ENCODE measurements at places on chromosomes 5 and 9.

GRCh38 chr5:23014825-23015224 is 161.7 kb upstream of the CDH12 start:
- no peak for DNase-seq

DNA sequence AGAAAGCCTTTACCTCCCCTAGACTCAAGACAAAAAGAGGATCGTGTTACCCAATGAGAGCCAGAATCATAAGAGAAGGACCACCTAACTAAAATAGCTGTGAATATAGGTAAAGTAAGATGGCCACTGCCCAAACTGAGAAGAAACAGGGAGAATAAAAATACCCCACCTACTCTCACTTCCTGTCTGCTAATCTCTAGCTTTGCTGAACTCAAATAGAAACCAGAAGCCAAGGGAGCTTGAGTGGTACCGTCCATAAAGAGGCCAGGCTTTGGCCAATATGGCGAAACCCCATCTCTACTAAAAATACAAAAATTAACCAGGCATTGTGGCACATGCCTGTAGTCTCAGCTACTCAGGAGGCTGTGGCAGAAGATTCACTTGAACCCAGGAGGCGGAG is 123.0 kb upstream of the FST start:
- DNase-seq = no peak

GRCh38 chr5:43192558-43193180 is 644 bp downstream of the NIM1K start:
- peak; percentile 10 for DNase-seq

- no peak for DNase-seq
Measured at GRCh38 chr5:122358372-122358979, 46.4 kb downstream of the SNCAIP start.

GRCh38 chr5:37717613-37718431 is 122.0 kb downstream of the GDNF start:
- DNase-seq = no peak

- DNase-seq = no peak
Measured at GRCh38 chr9:114037249-114037648, 40.9 kb downstream of the AMBP start.

- no peak for DNase-seq
Measured at GRCh38 chr9:72440992-72441847, 76.2 kb upstream of the ZFAND5 start.

GRCh38 chr5:147430628-147431027 is 79.2 kb downstream of the DPYSL3 start:
- no peak for DNase-seq

DNA sequence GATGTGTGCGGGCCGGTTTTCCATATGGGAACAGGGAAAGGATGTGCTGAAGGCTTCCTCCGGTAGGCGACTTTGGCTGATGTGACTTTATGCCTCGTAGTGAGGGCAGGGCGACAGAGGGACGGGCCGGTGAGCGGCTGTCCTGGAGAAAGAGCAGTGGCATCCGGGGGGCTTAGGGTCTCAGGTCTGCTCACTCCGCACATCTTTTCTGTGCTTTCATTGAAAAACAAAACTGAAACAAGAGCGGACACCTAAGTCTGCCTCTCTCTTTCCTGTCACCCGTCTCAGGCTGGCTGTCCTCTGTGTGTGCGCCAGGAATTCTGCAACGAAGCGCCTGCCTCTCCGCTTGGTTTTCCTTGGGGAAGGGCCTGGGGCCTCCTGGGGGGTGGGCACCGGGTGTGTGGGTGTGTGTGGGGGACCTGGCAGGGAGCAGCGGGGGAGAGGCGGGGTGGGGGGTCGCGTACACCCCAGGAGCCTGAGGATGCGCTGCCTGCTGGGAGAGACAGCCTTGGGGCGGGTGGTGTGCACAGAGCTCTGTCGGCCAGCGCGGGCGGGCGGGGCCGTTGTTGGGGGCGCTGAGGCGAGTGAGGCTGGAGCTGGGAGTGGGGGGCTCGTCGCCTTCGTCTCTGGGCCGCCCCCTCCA is 580 bp upstream of the PRRX2 start:
- DNase-seq = no peak

GRCh38 chr9:73154722-73155121 is 3.1 kb downstream of the ANXA1 start:
- no peak for DNase-seq

DNA sequence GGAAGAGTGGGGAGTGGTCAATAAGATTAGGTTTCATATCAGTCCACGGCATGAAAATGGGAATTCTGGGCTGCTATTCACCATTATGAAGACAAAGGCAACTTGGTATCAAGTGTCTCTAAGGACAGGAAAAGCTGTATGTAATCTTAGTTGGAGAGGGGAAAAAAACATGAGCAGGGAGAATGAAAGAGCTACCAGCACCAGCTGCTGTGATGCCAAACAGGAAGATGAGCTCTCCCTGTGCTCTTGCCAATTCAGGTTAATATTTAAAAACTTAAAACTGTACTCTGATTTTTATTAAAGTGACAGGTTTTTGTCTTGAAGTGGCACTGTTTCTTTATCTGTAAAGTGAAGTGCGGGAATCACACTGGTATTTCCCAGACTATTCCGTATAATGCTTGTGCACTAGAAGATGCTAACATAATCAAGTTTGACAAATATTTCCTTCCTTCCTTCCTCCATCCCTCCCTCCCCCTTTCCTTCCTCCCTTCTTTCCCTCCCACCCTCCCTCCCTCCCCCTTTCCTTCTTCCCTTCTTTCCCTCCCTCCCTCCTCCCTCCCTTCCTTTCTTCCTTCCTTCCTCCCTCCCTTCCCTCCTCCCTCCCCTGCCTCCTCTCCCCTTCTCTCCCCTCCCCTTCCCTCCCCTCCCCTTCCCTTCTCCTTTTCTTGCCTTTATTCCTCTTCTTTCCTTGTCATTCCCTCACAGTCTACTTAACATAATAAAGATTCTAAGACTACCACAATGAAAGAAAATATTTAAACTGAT is 1383.0 kb upstream of the C9orf72 start:
- DNase-seq = no peak

DNA sequence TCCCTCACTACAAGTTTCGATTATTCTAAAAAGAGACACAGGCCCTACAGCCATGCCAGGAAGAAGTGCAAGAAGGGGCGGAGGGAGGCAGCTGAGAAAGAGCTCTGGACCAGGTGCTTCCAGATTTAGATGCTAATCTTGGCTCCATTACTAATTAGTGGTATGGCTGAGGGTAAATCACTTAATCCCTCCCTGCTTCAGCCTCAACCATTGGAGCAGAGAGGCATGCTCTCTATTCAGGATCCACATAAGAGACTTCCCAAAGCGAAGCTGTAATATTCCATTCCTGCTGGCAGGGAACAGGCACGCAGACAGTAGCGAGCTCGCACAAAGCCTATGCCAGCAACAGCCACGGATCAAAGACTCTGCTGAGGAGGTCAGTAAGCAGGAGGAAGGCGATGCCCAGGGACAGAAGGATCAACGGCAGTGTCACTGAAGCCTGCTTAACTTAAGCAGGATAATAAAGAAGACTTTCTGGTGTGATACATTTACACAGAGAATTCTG is 24.2 kb downstream of the LIFR start:
- DNase-seq = no peak

DNA sequence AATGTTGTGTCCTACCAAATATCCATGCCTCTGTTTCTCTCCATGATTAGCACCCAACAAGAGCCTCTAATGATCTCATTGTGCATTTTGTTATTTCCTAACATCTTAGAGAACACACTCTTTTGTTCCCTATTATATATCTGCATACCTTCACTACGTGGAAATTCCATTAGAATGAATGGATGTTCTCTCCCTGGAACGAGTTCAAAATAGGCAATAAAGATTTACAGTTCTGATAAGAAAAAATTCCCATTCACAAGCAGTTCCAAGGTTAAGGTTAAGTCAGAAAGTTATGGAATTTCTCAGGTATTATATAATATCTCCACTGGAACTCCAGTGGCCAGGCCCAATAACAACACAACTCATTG is 83.7 kb downstream of the TRPM6 start:
- DNase-seq = no peak

DNA sequence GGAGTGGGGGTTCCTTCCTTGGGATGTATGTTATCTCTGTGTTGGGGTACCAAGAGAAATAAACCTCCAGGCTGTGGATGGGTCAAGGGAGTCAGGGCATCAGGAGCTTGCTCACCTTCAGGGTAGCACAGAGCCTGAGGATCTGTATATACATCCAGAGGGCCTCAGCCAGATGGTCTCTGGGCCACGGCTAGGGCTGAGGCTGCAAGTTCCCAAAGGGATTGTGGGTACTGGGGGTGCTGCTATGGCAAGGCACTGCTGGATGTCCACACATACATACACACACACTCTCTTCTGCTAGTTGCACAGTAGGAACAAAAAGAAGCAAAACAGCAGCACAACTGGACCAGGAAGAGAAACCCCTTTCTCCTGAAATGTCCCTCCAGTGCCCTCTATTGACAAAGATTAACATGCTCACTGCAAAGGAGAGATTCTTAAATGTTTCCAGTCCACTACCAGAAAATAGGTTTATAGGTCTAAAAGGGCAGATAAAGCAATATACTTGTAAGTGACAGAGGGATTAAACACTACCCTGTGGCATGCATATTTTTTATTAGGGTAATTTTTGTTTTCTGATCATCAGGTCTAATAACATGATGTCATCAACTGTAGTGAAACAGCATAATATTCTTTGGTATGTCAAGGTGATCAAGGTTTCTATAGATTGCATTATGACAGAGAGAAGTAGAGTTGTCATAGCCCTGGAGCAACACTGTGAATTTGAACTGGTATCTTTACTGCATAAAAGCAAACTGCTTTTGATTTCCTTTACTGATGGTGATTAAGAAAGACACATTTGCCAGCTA is 56.3 kb upstream of the KCNN2 start:
- no peak for DNase-seq

DNA sequence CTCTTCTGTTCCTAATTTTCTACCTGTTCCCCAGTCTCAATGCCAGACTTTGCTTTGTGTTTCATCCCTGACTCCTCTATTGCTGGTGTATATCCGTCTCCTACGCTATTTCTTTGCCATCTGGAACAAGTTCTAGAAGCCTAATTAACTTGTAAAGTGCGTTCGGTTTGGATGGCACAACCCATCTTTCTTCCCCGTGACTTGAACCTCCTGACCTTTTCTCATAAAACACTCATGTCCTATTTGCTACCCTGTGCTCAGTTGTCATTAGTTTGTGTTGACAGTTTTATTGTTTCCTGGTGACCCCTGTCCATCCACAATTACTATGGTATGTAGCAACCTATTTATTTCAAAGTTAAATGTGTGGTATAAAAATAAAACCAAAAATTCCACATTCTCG is 323.5 kb downstream of the TLE4 start:
- no peak for DNase-seq

DNA sequence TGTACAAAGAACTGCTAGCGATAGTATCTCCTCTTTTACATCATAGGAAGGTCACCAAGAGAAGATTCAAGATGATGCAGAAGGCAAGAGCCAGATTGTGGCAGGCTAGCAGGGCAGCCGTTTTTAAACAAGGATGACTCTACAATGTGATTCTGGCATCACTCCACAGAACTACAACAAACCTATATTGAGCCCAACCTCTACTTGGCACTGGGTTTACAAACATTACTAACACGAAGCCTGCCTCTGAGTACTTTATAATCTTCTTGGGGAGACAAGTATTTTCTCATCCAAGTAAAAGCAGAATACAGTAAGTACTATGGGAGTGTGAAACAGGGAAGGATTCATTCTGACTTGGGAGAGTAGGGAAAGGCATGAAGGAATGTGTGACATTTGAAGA is 448.6 kb downstream of the ZNF608 start:
- no peak for DNase-seq

- no peak for DNase-seq
Measured at GRCh38 chr9:77935974-77936373, 95.6 kb downstream of the GNAQ start.

DNA sequence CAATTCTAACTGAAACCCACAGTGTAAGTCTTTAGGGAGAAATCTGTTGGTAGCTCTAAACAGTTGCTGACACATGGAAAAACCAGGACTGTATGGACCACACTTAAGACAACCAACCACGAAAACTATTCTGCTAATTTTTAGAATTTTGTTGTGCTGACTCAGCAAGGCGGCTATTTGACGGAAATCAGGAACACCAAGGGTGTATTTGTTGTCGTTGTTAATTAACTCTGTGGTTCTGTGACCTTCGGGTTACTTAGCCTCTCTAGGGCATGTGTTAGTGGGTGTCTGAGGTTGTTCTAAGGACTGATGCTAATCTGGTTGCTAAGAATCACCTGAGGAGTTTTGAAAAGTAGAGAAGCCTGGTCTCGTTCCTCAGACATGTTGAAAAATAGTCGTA is 79.2 kb downstream of the ATP10B start:
- no peak for DNase-seq

DNA sequence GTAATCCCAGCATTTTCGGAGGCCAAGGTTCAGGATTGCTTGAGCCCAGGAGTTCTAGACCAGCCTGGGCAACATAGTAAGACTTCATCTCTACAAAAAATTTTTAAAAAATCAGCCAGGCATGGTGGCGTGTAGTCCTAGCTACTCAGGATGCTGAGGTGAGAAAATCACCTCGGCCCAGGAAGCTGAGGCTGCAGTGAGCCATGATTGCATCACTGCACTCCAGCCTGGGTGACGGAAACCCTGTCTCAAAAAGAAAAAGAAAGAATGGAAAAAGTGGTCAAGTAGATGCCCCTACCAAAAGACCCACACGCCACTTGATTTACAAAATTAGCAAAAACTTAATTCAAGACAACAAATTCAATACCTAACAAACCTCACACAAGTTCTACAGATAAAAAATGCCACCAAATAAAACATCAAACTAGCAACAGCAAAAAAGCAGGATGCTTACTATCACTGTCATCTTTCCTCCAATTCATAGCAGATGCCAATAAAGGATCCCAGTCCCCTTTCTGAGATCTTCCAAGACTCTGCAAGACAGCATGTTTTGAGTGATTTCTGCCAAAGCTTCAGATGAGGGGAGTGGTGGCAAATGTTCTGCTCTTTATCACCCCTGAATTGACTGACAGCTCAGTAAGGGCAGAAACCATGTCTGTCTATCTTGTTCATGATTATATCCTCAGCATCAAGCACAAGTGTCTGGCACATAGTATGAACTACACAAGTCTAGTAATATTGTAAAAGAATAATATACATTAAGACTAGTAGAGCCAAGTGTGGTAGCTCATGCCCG is 34.2 kb upstream of the TESK1 start:
- no peak for DNase-seq

DNA sequence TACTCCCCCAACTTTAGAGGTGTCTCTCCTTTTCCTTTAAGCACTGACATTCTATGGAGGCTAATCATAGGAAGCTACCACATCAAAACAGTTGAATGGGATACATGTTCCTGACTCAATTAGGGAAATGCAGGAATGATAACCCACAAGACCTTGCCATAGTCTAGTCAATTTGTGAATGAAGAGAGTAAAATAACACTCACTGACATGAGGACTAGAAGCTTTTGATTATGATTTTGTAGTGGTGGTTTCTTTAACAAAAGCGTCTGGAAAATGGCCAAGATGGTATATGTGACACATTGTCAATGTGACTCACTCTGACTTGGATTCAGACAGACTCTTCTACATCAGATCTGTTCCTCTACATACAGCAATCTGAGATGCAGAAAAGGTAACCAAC is 13.7 kb upstream of the PRELID2 start:
- DNase-seq = no peak

GRCh38 chr5:68983959-68984358 is 109.9 kb upstream of the SLC30A5 start:
- no peak for DNase-seq

- no peak for DNase-seq
Measured at GRCh38 chr5:177530638-177531037, 13.9 kb upstream of the DDX41 start.

All from activated CD4-positive, alpha-beta T cell treated with anti-CD3 and anti-CD28 coated beads, Interleukin-2, amount 50 U/mL, for 24 hours (primary cell).